Activated naive CD4-positive, alpha-beta T cell treated with Interleukin-2 at 50 U/mL for 16 hours (primary cell): ENCODE measurements at places on chromosomes 5 and 9.

- DNase-seq = no peak
Observed at GRCh38 chr5:36691226-36691625, 84.8 kb downstream of the SLC1A3 start.

- no peak for DNase-seq
Observed at GRCh38 chr9:113485761-113486115, 22.2 kb downstream of the RGS3 start.

GRCh38 chr9:89743216-89743572, 138.4 kb downstream of the GADD45G start:
- peak; percentile 12 for DNase-seq

- DNase-seq = no peak
Observed at GRCh38 chr5:32059761-32060530, 114.2 kb downstream of the GOLPH3 start.

GRCh38 chr5:76046741-76047140, 36.4 kb upstream of the SV2C start:
- no peak for DNase-seq

DNA sequence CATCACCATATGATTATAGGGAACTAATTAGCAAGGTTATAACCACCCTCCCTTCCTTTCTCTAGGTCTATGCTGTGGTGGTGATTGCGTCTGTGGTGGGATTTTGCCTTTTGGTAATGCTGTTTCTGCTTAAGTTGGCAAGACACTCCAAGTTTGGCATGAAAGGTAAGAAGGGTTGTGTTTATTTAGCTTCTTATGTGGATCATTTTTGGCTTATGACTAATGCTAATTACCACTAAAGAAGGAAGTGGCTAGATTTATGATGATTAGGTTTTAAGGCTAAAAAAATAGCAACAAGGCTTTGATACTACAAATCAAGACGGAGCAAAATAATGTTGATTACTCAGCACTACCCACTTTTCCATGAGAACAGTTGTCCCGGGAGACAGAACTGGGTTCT, 82.4 kb downstream of the NTRK2 start:
- DNase-seq = peak; percentile 7

DNA sequence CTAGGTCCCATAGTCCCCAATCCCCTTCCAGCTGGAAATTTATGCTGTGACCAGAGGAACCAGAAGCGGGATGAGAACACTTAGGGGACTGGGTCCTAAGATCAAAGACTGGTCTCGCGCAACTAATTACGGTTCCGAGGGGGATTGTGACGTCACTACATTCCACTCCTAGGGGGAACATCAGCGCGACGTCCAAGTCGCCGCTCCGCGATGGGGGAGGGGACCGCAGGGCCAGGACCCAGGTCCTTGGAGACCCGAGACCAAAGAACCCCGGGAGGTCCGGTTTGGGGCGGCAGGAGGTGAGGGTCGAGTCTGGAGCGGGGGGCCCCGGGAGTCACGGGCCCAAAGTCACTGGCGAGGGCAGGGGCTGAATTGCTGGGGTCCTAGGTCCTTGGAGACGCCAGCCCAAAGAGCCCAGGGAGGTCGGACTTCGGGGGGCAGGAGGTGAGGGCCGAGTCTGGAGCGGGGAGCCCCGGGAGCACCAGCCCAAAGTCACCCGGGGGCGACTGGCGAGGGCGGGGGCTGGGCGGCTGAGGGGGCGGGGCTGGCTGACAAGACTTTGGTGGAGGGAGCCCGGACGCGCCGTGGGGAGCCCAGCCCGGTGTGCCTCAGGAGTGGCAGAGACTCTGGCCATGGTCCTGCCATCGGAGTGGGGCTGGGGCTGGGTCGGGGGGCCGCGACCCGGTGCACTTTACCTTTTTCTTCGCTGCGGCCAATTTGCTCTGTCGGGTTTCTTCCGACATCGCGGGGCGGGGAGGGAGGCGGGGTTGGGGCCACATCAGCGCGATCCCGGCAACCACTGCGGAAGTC, at the start of gene GOLGA2:
Gene GOLGA2 (minus strand): TSS at position 810 of the 810 bp plus-strand sequence. CDS start 31 bp downstream, at position 779.
- DNase-seq = no peak

DNA sequence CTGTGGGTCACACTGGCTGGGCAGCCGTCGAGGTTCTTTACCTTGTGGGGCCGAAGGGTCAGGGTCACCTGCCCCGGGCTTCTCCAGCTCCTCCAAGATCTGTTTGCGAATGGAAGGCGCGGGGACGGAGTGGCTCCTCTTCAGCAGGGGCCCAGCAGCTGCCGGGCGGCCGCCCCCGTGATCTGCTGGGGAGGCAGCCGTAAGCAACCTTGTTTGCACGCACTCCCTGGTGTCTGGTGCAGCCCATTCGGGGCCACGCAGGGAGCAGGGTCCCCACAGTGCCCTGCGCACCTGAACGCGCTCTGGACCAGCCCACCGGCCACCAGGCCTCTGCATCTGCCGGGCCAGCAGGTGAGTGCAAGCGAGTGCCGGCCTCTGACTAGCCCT, 34.9 kb downstream of the PNPLA7 start:
- DNase-seq = no peak

DNA sequence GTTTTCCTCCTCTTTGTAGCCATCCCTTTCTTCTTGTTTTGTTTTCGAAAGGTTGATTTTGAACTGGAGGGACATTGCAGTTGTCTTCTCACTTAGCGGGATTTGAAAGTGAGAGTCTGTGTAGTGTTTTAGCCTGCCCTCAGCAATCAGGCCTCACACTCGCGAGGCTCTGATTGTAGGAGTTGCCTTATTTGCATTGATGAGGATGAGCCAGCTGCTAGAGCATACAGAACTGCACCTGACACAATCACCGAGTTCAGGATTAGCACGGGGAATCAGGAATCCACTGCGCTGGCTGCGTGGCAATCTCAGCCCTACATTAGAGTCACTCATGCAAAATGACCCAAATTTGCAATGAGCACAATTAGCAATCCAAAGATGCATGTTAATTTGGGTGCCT, 122.5 kb upstream of the TMEM161B start:
- DNase-seq = no peak

GRCh38 chr9:124295159-124295794, 37.5 kb downstream of the NEK6 start:
- no peak for DNase-seq

DNA sequence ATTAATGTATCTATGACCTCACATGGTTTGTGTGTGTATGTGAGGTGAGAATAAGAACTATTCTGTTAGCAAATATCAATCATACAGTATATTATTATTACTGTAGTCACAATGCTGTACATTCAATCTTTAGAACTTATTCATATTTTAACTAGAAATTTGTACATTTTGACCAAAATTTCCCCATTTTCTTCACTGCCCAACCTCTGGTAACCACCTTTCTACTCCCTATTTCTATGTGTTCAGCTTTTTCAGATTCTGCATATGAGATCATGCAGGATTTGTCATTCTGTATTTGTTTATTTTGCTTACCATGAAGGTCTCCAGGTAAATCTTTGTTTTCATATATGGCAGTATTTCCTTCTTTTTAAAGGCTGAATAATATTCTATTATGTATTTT, 607.9 kb downstream of the SLCO4C1 start:
- DNase-seq = no peak

DNA sequence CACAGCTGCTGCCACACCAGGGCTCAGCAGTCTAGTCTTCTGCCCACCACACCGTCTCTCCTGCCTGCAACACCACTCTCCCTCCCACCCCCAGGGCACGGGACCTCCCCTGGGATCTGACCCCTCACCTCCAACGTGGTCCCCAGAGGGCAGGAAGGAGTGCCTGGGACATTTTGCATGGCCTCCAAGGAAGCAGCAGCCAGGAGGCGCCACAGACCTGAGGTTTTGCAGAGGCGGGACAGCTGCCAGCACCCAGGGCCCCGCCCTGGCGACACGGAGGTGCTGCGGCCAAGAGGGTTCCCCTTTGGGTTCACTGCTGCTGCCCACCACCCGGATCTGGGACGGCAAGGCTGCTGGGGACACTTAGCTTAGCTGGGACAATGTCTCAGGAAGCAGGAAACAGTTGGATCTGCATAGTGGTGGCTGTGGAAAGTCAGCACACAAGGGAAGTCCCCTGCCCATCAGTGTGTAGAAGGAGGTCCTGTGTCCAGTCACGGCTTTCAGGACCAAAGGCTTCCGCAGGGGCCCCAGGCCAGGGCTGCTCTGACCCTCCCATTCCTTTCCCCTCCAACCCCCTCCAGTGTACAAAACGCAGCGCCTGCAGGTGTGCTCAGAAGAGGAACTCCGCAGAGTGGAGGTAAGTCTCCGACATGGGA, 13.8 kb downstream of the PROP1 start:
- no peak for DNase-seq

- no peak for DNase-seq
Observed at GRCh38 chr5:54832858-54833257, 152.5 kb downstream of the ESM1 start.

GRCh38 chr9:113361304-113362018, 12.1 kb downstream of the BSPRY start:
- peak; percentile 35 for DNase-seq

- no peak for DNase-seq
Observed at GRCh38 chr5:170629566-170630175, 125.9 kb downstream of the KCNIP1 start.

GRCh38 chr5:106522296-106522695, 1148.4 kb downstream of the EFNA5 start:
- DNase-seq = no peak

DNA sequence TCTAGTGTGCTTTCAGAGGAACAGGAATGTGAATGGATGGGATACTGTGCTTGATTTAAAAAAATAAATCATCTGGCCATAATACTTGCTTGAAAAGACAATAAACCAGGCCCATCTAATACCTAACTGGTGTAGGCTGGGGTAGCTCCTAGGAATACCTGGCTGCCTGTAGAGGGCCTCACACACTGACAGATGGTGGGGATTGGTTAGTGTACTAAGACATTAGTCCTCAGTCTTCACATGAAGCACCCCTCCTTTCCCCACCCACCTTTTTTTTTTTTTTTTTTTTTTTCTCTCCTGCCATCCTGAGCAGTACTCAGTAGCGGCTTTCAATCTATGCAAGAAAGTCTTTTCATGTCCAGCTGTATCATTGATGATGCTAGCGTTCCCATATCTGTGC, 130.5 kb downstream of the ADGRV1 start:
- DNase-seq = no peak

DNA sequence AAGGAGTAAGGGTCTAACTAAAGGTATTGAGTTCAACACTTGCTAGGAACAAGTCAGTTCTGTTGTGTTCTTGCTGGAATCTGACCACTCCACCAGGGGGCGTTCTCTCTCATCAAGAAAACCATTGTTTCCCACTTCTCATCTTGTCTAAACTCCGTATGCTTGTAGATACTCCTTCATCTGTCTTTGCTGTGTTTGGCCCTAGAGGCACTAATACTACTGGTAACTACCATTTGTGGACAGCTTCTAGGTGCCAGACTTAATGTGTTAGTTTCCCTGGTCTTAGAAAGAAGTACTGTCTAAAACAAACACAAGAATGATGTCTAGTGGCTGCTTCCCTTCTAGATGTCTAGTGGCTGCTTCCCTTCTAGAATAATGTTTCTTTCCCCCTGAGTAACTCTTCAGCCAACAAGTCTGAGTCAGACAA, 18.7 kb upstream of the PTPDC1 start:
- DNase-seq = peak; percentile 73

- DNase-seq = no peak
Observed at GRCh38 chr5:138492560-138493045, 27.3 kb downstream of the EGR1 start.

DNA sequence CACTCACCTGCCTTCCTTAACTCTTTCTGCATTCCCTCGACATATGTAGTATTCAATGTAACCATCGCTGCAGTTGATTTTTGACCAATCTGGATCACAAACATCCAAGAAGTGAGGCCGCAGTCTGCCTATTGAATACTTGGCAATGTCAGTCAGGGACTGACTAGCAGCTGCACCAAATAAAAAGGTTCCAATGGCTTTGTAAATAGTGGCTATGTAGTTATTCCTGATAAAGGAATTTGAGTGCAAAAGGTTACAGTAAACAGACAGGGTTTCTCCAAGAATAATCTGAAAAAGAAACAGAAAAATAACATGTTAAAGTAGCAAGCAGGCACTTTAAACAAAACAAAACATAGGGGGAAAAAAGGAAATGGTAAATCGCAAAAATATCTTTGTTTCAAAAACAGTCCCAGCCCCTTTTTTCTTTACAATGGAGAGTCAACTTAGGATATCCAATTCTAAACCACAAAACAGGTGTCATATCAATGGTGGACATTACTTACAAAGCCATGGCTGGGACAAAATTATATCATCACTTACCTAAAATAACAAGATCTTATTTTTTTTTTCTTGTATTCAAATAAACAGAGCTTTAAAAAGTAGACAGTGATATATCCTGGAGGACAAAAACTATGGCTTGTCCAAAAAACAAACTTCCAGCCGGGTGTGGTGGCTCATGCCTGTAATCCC, 66.8 kb downstream of the PLPP1 start:
- no peak for DNase-seq

- no peak for DNase-seq
Observed at GRCh38 chr9:81190659-81191058, 498.7 kb downstream of the TLE1 start.

GRCh38 chr9:116345393-116345792, 191.8 kb downstream of the PAPPA start:
- DNase-seq = no peak

DNA sequence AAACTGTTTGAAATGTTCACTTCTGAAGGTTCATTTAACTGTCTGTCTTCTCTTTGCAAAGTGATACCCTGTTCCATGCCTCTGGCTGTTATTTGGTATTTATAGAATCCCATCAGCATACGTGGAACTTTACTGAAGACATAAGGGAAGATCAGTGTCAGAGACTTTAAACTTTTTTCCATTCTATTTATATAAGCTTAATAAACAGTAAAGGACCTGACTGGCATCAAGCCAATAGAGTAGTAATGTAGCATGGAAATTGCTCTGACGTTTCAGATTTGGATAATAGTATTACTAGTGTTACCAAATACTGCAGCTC, 94.9 kb upstream of the MINAR2 start:
- no peak for DNase-seq

- DNase-seq = no peak
Observed at GRCh38 chr5:71782393-71782770, 63.3 kb downstream of the CARTPT start.

DNA sequence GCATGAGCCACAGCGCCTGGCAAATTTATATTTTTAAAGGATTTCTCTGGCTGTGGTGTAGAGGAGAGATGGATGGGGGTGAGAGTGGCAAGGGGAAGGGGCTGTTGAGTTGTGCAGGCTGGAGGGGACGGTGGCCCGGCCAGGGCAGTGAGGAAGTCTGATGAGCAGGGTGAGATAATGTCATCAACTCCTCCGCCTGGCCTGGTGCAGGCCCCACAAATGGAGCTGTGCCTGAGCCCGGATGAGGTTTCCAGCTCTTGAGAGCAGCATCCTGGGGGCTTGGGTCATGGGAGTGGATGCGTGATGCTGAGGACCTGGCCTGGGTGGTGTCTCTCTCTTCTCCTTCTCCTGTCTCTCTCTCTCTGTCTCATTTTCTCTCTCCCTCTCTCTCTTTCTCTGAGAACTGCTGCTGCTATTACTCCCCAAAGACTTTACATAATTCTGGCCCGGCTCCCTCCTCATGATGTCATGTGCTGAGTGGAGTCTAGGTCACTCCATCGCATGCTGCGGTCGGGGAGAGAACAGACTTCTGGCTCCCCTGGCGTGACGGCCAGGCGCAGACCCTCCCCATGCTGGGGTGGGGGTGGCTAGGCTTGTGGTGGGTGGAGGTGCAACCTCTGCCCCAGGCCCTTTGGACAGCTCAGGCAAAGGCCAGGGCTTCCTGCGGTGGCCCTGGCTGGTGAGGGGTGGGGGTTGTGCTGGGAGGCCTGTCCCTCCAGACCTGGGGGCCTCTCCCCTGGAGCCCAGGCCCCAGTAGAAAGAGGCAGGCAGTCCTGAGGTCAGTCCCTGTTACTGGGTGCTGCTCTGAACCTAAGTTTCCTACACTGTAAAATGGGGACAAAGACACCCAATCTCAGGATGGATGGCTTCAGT, 26.4 kb downstream of the FGF18 start:
- no peak for DNase-seq

GRCh38 chr9:1018121-1018520, 32.0 kb upstream of the DMRT2 start:
- no peak for DNase-seq
